D341Med (cell line): ENCODE measurements at places on chromosomes 2 and 18.

DNA sequence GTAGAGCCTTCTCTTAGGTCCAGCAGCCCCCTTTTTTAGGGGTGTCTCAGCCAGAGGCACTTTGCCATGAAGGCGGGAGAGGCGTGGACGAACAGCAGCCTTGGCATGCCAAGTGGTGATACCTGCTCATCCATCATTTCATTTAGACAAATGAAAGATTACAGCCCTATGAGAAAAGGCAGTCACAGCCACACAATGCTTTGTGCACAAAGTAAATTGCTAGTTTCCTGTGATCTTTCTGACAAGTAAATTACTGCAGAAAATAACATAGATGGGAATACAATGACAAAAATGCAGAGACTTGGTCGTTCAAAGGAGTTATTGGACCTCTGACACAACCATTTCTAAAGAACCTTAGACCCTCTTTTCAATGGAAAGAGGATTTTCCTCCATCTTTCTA, 94.9 kb downstream of the RND3 start:
- DNase-seq, result no peak

GRCh38 chr2:155975734-155976133, 356.8 kb downstream of the NR4A2 start:
- no peak for DNase-seq

DNA sequence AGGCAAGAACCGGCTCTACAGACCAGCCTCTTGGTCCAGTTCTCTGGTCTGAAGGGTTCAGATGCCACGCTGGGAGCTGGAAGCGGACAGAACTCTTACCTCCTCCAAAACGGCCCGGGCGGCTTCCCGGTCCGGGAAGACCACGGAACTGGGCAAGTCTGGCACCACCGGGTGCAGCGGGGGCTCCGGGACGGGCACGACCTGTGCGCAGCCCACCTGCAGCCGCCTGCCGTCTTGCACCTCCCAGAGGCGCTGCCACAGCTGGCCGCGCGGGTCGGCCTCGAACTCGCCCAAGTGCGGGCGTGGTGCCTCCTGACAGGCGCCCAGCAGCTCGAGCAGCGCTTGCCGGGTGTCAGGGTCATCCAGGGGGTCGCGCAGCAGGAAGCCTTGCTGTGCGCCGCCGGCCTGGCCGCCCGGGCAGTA, 773 bp downstream of the CMPK2 start:
- DNase-seq, result no peak

GRCh38 chr2:199940373-199940772, 14.9 kb downstream of the TYW5 start:
- no peak for DNase-seq

DNA sequence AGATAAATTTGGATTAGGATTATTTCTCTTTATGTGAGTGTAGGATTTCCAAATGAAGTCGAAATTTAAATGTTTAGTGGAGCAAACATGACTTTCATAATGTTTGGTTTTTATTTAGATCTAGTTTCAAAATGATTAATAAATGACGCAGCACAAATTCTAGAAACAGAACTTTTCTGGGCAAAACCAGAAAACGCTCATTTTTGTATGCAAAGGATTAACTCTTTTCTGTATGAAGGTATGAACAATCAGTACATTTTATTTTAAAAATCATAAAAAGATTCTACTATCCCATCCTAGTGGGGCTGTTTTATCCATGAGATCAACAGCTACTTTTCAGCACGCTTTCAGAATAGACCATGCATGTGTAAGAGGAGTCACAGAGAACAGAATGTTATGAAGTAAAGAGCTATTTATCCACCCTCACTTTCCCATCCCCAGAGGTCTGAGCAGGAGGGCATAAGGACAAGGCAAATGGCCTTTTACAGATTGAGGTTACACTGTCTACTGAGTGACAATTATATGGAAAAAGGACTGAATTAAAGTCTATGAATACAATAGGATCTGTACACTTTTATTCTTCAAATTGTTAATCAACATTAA, 270.8 kb downstream of the ZEB2 start:
- no peak for DNase-seq

DNA sequence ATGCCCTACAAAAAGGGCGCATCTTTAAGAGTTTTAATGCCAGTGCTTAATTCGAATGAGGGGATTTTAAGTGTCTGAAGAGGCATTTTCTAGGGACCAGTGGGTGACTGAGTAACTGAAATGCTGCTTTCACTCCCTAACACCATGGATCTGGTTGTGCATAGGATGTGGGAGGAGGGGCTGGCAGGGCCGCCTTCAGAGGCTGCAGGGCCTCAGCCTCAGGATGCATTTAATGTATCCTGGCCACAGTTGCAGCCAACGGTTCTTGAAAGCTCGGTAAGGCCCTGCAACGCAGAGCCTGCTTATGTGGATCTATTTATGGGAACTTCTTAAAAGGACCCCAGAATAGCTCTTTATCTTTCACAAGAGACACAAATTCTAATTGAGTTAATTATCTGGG, 25.8 kb upstream of the IL18RAP start:
- no peak for DNase-seq

DNA sequence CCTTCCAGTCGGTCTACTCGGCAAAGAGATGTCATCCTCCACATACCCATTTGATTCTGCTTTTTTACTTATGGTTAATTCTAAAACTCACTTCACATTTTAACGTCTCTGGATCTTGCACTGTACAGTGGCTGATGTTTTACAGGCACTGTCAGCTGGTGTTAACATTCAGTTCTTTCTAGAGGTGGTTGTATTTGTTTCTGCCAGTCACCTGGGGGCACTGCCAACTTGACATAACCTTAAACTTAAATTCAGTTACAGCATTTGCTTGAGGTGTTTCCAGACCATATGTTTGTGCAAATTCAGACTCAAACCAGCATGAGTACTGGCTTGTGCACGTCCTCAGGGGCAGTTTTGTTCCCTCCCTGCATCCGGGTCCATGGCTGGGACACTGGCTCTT, 5.3 kb upstream of the TMEM185B start:
- DNase-seq, result no peak

DNA sequence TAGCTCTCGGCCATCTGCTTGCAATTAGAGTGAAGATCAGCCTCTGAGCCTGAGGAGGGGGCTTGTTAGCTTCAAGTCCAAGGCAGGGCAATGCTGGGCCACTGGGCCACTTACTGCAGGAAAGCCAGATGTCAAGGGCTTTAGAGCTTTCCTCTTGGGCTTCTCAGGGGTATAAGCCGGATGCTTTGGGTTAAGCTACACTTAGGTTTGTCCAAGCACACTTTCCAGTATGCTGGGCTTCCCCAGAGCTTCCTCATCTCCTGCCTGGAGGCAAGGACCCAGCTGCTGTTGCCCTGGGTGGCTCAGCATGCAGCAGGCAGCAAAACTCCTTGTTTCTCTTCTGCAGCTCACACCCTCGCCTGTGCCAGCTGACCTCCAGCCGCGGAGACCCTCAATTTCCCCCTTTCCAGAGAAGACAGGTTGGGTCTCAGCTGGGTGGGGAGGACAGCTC, 29.0 kb upstream of the ATOH8 start:
- peak; percentile 63 for DNase-seq

GRCh38 chr2:160974803-160975202, 185.4 kb upstream of the TANK start:
- no peak for DNase-seq

DNA sequence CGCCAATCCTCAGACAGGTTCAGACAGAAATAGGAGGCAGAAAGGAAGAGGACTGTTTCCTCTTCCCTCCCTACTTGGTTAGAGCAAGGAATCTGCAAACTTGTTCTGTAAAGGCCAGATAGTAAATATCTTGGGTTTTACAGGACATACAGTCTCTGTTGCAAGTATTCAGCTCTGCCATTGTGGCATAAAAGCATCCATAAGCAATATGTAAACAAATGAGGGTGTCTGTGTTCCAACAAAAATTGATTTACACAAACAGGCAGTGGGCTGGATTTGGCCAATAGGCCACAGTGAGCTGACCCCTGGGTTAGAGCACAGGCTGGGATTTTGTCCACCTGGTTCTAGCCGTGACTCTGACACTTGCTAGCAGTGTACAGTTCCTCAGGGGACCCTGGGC, 89.4 kb downstream of the NRP2 start:
- DNase-seq, result no peak

- no peak for DNase-seq
These were observed 112.6 kb downstream of the HDAC4 start for GRCh38 chr2:239288237-239288636.

DNA sequence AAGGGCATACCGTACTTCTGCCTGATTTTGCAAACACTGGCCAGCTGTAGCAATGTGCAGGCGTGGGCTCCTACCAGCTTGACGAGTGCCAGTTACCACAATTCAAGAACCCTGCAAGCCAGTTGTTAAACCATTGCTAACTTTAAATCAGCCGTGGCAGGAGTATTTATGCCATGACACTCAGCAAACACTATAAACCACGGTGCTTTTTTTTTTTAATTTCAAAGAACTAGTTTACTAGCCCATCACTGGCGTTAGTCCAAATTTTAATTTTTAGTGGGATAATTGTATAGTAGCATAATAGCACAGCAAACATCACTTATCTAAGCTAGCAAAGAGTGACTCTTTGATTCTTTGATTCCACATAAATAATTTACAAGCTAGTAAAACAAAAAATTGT, 111.1 kb downstream of the COL4A4 start:
- DNase-seq, result no peak

- no peak for DNase-seq
These were observed 25.3 kb upstream of the STEAP3 start for GRCh38 chr2:119198240-119198840.

- DNase-seq, result no peak
These were observed 48.2 kb downstream of the AGAP1 start for GRCh38 chr2:235541838-235542549.

GRCh38 chr2:40439473-40439872, 12.4 kb downstream of the SLC8A1 start:
- DNase-seq, result no peak

- DNase-seq, result no peak
These were observed 39.4 kb upstream of the GALR1 start for GRCh38 chr18:77210249-77210648.

- no peak for DNase-seq
These were observed 36.1 kb upstream of the SCYGR1 start for GRCh38 chr2:227423656-227424499.

DNA sequence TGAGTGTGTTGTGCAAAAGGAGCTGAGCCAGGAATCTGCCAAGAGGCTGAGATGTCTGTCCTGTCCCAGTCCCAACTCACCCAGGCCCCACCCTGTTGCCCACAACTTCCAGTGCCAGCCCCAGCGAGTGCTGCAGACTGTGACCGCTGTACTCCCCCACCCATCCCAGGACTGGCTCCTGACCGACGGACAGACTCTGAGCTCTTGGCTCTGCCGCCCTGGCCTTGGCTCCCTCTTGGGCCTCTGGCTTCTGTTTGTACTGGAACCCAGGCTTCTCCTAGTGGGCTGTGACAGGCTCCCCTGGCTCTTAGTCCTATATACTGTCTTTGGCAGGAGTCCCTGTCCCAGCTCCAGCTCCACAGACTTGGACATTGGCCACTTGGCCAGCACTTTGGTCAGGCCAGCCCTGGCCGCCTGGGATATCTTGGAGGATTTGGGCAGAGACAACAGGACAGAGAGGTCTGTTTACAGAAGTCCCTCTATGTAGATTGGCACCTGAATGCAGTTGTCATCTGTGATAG, 41.1 kb downstream of the ACOXL start:
- no peak for DNase-seq

- no peak for DNase-seq
These were observed 19.4 kb downstream of the SRSF7 start for GRCh38 chr2:38731684-38732221.

DNA sequence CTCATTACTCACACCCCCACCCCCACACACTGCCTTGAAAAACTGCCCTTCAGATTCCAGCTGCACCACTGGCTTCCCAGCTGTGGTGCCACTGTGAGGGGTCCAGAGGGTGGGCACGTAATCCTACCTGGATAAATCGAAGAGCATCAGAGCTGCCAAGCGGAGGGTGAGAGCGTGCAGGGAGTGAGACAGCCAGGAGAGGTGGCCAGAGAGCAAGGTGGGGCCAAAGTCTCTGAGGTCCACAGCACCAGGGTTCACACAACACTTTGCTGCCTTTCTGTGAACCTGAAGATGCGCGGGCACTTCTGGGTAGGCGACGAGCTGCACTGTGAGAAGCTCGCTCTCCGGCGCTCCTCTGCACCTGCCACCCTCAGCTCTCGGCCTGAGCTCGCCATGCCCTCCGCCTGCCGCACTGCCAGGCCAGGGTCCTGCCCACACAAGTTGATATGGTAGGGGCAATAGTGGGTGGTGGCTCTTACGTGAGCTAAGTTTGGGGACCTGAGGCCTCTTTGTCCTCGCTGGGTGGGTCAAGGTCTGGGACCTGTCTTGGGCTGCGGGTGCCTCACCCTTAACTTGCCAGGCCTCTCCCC, 83.9 kb downstream of the MARCO start:
- no peak for DNase-seq

GRCh38 chr2:113173542-113174375, at the start of gene PSD4:
Gene PSD4, plus strand, starts transcription at chr2:113173971. Its CDS starts 8,486 bp downstream, at chr2:113182457.
- no peak for DNase-seq

GRCh38 chr2:12071318-12071717, 324.9 kb downstream of the LPIN1 start:
- no peak for DNase-seq

GRCh38 chr2:67311536-67311935, 85.6 kb upstream of the ETAA1 start:
- DNase-seq, result no peak

DNA sequence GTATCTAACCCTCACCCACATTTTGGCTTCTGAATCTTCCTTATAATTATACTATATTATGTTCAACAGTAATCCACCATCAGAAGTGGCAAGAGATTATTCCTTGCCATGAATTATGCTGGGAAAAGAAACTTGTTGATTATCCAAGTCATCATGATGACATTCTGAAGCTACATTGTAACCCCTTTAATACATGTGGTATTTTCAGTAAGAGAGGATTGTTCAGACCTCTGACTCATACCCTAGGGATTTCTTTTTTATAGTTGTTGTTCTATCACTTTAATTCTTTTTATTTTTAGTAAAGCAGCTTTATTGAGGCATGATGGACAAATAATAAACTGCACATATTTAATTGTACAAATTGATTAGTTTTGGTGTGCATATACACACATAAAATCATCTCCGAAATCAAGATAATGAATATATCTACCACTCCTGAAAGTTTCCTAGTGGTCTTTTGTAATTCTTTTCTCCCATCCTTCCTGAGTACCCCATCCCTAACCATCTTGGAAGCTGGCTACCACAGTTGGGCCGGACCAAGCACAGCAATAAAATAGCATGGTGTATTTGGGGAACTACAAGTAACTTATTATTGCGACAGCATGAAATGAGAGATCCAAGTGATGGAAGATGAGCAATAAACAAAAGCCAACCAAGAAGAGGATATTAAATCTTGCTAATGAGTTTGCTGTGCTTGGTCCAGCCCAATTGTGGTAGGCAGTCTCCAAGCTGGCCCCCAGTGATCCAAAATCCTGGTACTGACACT, 159.9 kb downstream of the BARD1 start:
- DNase-seq, result no peak

GRCh38 chr2:64063924-64064331, 44.7 kb upstream of the VPS54 start:
- DNase-seq, result no peak

GRCh38 chr2:6877402-6878304, at the start of gene RSAD2:
Gene RSAD2, plus strand, starts transcription at chr2:6877777. Its CDS starts 24 bp downstream, at chr2:6877801.
- no peak for DNase-seq
